ENCODE measurements at places on chromosomes 11 and 22.

- no peak for DNase-seq
These were observed 73.1 kb downstream of the COMMD9 start for GRCh38 chr11:36216061-36216615.

GRCh38 chr11:3613998-3614741 lies 27.6 kb downstream of the ART5 start:
- no peak for DNase-seq

- no peak for DNase-seq
These were observed 6.2 kb downstream of the RAB3IL1 start for GRCh38 chr11:61911128-61911700.

GRCh38 chr11:26194881-26195280 lies 137.0 kb upstream of the ANO3 start:
- DNase-seq: no peak

DNA sequence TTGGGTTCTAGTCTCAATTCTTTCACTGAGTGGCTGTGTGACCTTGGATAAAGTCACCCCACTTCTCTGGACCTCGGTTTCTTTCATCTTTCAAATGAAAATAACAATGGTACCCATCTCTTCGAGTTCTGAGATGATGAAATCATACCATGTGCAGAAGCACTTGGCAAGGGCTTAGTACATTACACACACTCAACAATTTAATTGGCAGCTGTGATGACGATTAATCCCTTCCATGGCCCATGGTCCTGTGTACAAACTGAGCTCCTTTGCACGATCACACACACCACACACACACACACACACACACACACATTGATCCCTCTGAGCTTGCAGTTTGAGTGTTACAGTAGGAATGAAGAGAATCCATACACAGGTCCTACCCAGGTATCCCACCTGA lies 103.4 kb upstream of the ASPHD2 start:
- no peak for DNase-seq
